ENCODE measurements at places on chromosomes 7 and 10. TPM values are rescaled to one million over a fixed set of nuclear protein-coding genes. Genes with fewer than 3 reads are reported as not detected.

VPS37D gene
- 3.6 TPM for total RNA-seq

CH25H gene
- total RNA-seq: 4.1 TPM

ACSM6 gene
- 4.5 TPM for total RNA-seq

TLX1 gene
- not detected for total RNA-seq

ADIRF gene
- 69.2 TPM for total RNA-seq

FBXO24 gene
- total RNA-seq: 0.20 TPM

TAS2R4 gene
- total RNA-seq: 3.1 TPM

CACNA2D1 gene
- total RNA-seq: 54.4 TPM

DKK1 gene
- total RNA-seq: 5.0 TPM

NME8 gene
- 0.79 TPM for total RNA-seq

HTRA1 gene
- total RNA-seq: 185 TPM

DENND2A gene
- total RNA-seq: 24.9 TPM

TAS2R5 gene
- total RNA-seq: 2.8 TPM

STEAP2 gene
- 14.6 TPM for total RNA-seq

GNAT3 gene
- not detected for total RNA-seq

MSS51 gene
- total RNA-seq: 9.1 TPM

CRHR2 gene
- 0.20 TPM for total RNA-seq

PRPS1L1 gene
- not detected for total RNA-seq

KCND2 gene
- 0.79 TPM for total RNA-seq

LEP gene
- total RNA-seq: 0.59 TPM

PARD3 gene
- 72.5 TPM for total RNA-seq

MPP7 gene
- 15.9 TPM for total RNA-seq

NPC1L1 gene
- total RNA-seq: 0.30 TPM

PRRT4 gene
- 4.1 TPM for total RNA-seq

UNCX gene
- total RNA-seq: not detected

ELMO1 gene
- total RNA-seq: 37.9 TPM

SEMA3C gene
- total RNA-seq: 103 TPM

ST8SIA6 gene
- 0.79 TPM for total RNA-seq

ARHGAP22 gene
- total RNA-seq: 1.1 TPM

NPSR1 gene
- not detected for total RNA-seq

USP6NL gene
- total RNA-seq: 23.6 TPM

NKX2-3 gene
- not detected for total RNA-seq

BTAF1 gene
- 59.1 TPM for total RNA-seq

MTERF1 gene
- 8.9 TPM for total RNA-seq

WDR86 gene
- 14.0 TPM for total RNA-seq

SLC26A4 gene
- 1.1 TPM for total RNA-seq

FAM13C gene
- 16.8 TPM for total RNA-seq

IL2RA gene
- total RNA-seq: 0.30 TPM

GBX1 gene
- 0.30 TPM for total RNA-seq

AKR1D1 gene
- total RNA-seq: not detected

CEP55 gene
- 7.8 TPM for total RNA-seq

PLAC9 gene
- 40.2 TPM for total RNA-seq

PANK1 gene
- total RNA-seq: 17.3 TPM

STARD3NL gene
- total RNA-seq: 22.0 TPM

OGDHL gene
- total RNA-seq: 0.89 TPM

PODXL gene
- total RNA-seq: 11.4 TPM

ZC3HAV1L gene
- 22.2 TPM for total RNA-seq

OR2A12 gene
- total RNA-seq: not detected

H2BK1 gene
- not detected for total RNA-seq

TBC1D12 gene
- 23.5 TPM for total RNA-seq

PLPP4 gene
- 5.3 TPM for total RNA-seq

PGAM2 gene
- 45.8 TPM for total RNA-seq

Data from skin of body (tissue), 3 donors.